ENCODE measurements at places on chromosomes 4 and X.

GRCh38 chr4:159413306-159413943 is 310.5 kb downstream of the RAPGEF2 start:
- DNase-seq = no peak

GRCh38 chrX:19225909-19226308 is 103.6 kb upstream of the ADGRG2 start:
- no peak for DNase-seq

- DNase-seq = no peak
Measured at GRCh38 chr4:27267339-27267969, 406.8 kb downstream of the STIM2 start.

- DNase-seq = no peak
Measured at GRCh38 chrX:38583181-38583580, 21.8 kb downstream of the TSPAN7 start.

- DNase-seq = no peak
Measured at GRCh38 chrX:15274946-15275345, 5.1 kb upstream of the ASB9 start.

DNA sequence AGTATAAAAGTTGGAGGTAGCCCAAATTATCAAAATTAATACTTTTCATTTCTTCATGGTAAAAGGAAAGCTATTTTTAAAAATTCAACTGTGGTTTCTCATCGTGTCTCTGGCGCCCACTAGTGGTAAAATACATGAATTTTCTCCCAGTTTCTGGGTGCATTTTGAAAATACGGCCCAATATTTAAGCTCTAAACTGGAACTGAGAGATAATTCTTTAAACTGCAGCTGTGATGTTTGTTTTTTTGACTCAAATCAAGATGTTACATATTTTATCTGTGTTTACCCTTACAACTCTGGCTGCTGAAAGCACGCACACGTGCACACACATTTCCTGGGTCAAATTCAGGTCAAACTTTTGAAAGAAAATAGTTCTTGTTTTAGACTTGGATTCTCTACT is 123.9 kb upstream of the ACSL4 start:
- DNase-seq = peak; percentile 11

- no peak for DNase-seq
Measured at GRCh38 chr4:94806376-94806775, 48.6 kb downstream of the BMPR1B start.

GRCh38 chrX:41946235-41946634 is 22.9 kb upstream of the CASK start:
- no peak for DNase-seq

GRCh38 chr4:145731028-145731427 is 51.1 kb downstream of the C4orf51 start:
- no peak for DNase-seq

DNA sequence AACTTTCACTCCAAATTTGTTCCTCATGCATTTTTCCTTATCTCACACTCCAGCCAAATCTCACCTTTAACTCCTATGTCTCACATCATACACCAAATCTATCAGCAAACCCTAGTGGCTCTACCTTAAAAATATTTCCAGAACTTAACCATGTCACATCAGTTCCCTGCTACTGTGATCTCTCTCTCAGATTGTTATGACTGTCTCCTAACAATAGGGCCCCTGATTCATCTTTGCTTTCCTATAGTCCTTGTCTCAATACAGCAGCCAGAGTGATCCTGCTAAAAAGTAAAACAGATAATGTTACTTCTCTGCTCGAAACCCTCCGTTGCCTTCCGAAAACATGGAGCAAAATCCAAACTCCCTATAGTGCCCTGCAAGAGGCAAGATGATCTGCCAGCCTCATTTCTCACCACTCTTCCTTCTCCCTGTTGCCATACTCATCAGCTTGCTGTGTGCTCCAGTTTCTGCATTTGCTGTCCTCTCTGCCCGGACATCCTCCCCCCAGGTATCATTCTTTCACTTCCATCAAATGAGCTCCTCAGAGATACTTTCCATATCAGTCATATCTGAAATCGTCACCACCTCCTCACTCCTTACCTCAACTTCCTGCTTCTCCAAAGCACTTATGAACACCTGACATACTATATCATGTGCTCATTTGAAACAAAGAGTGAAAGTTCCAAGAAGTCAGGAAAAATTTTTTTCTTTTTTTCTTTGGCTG is 293.4 kb upstream of the NR3C2 start:
- DNase-seq = no peak

GRCh38 chrX:52346174-52347165 is 22.4 kb upstream of the XAGE2 start:
- DNase-seq = no peak

- no peak for DNase-seq
Measured at GRCh38 chrX:47743504-47743903, 84.5 kb upstream of the UXT start.

DNA sequence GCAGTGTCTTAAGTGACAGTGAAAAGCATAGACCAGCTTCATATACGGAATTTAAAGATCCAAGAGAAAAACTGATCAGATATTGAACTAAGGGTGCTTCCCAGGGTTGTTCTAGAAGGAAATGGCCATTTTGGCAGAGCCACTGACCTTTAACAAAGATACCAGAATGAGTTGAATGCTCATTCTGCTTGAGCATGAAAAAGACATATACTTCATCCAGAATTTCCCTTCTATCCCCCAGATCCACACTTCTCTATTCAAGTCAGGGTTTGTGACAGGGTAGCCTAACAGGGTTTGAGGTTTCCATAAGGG is 45.6 kb upstream of the FAM9C start:
- DNase-seq = no peak

DNA sequence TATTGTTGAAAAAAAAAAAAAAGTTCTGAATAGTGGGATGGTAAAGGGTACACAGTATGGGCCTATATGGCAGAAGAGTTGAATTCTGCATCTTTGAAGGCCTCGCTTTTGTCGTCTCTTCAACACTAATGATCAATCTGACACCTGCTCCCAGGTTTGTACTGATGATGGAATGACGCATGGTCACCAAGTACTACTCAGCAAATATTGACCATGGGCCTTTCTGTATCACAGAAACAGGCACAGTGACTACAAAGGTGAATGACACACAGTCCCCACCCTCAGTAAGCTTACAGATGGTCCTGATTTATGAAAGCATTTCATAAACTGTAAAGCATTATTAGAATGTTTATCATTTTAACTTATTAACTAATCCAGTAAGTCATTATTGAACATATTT is 152.6 kb downstream of the LDB2 start:
- DNase-seq = no peak

- no peak for DNase-seq
Measured at GRCh38 chr4:165715989-165716388, 157.0 kb upstream of the TLL1 start.

GRCh38 chr4:53371843-53372521 is 5.5 kb upstream of the FIP1L1 start:
- DNase-seq = no peak

- DNase-seq = no peak
Measured at GRCh38 chr4:39563346-39563847, 36.2 kb upstream of the UGDH start.

DNA sequence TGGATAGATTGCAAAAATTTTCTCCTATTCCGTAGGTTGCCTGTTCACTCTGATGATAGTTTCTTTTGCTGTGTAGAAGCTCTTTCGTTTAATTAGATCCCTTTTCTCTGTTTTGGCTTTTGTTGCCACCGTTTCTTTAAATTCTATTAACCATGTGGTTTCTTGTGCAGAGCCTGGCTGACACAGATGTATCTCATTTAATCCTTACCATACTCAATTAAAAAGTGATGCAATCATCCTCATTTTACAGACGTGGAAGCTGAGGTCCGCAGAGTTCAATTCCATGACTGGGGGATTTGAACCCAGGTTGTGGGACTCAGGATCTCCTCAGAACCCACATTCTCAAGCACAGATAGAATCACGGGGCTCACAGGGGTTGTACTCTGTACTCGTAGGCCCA is 66.7 kb downstream of the SORCS2 start:
- no peak for DNase-seq

- no peak for DNase-seq
Measured at GRCh38 chr4:36323816-36324419, 42.5 kb downstream of the DTHD1 start.

- no peak for DNase-seq
Measured at GRCh38 chrX:148540114-148540513, 39.7 kb downstream of the AFF2 start.
